ENCODE measurements at places on chromosomes 12 and 14. TPM values are rescaled to one million over a fixed set of nuclear protein-coding genes. Genes with fewer than 3 reads are reported as not detected.

Gene UNC79
- 0.16 TPM for total RNA-seq

Gene VPS29
- 45.1 TPM for total RNA-seq

Gene KLHL42
- 22.3 TPM for total RNA-seq

Gene CCDC197
- total RNA-seq: not detected

Gene ACOT4
- total RNA-seq: 0.32 TPM

Gene CLIP1
- total RNA-seq: 48.8 TPM

Gene ASPG
- not detected for total RNA-seq

Gene FMNL3
- 18.0 TPM for total RNA-seq

Gene SIX6
- total RNA-seq: not detected

Gene KCNC2
- not detected for total RNA-seq

Gene IAPP
- not detected for total RNA-seq

Gene FOXN4
- not detected for total RNA-seq

Gene SOAT2
- total RNA-seq: 0.16 TPM

Gene CATSPERB
- total RNA-seq: not detected

Gene NOXRED1
- total RNA-seq: 0.32 TPM

Gene KCNK13
- not detected for total RNA-seq

Gene CARMIL3
- 0.17 TPM for total RNA-seq

Gene TAS2R8
- total RNA-seq: not detected
